ENCODE measurements at places on chromosomes 6 and 20. TPM values are rescaled to one million over a fixed set of nuclear protein-coding genes. Genes with fewer than 3 reads are reported as not detected.
A peak's percentile ranks its signal among the peaks of the same experiment; 100 is the strongest.

Gene MDC1
- total RNA-seq, result 50.5 TPM

Gene TCF15
- total RNA-seq, result not detected

DNA sequence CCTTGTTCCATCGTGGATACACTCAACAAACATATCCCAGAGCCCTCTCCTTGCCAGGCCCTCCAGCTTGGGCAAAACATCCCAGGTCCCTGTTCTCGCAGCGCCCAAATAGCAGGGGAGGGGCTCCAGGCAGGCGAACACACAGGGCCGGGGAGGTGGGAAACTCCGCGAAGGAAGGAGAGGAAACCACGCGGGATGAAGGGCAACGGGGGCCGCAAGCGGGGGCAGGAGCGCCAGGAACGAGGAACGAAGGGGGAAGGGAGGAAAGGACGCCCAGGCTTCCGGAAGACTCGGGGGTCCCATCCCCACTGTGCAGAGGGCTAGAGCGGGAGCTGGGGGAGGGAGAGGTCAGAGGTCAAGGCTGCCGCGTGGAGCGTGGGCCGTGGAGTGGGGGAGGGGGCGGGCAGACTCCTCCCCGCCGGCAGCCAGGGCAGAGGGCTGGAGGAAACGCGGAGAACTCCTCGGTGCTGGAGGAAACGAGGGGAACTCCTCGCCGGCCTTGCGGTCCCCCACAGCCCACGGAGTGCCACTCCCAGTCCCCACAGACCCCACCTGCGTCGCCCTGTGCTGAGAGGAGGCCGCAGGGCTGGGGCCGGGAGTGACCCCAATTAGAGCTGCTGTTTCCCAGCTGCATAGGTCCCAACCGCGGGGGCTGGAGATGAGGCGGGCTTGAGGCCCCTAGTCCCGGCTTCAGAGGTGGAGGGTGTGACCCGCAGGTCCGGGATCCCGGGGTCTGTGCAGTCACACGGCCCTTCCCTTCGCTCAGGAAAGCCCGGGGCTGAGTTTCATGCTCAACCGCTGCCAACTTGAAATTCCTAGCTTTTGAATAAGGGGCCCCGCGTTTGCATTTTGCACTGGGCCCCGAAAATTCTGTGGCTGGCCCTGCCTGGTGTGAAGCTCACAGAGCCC is 1.2 kb upstream of the RBM38 start:
- peaks cover 20% of the 10 kb centered on the region for H3K36me3 ChIP-seq
- peak overlapping the region; percentile 74 for H3K27ac ChIP-seq
- H3K4me1 ChIP-seq, result peaks cover 52% of the 10 kb centered on the region
- no peaks in the 10 kb centered on the region for H3K27me3 ChIP-seq

GRCh38 chr20:19874040-19874727 is 116.1 kb downstream of the RIN2 start:
- H3K4me3 ChIP-seq, result no peak overlapping the region
- no peaks in the 10 kb centered on the region for H3K27me3 ChIP-seq
- no peak for DNase-seq
- H3K4me1 ChIP-seq, result no peaks in the 10 kb centered on the region

Gene HUS1B
- total RNA-seq, result 3.1 TPM

Gene FABP7
- not detected for total RNA-seq

- no peak overlapping the region for H3K4me3 ChIP-seq
- H3K36me3 ChIP-seq, result no peaks in the 10 kb centered on the region
- H3K27me3 ChIP-seq, result peaks cover 6% of the 10 kb centered on the region
Measured at GRCh38 chr20:47985092-47985850, 200.0 kb upstream of the SULF2 start.

Gene TREM2
- total RNA-seq, result not detected

Gene CFB
- total RNA-seq, result 1.5 TPM

GRCh38 chr6:42225029-42225339 is 7.3 kb upstream of the MRPS10 start:
- no peak for DNase-seq
- no peaks in the 10 kb centered on the region for H3K4me1 ChIP-seq
- H3K27me3 ChIP-seq, result no peaks in the 10 kb centered on the region
- H3K36me3 ChIP-seq, result peaks cover 27% of the 10 kb centered on the region
- no peak overlapping the region for H3K27ac ChIP-seq

Gene HLA-DPB1
- 31.7 TPM for total RNA-seq

DNA sequence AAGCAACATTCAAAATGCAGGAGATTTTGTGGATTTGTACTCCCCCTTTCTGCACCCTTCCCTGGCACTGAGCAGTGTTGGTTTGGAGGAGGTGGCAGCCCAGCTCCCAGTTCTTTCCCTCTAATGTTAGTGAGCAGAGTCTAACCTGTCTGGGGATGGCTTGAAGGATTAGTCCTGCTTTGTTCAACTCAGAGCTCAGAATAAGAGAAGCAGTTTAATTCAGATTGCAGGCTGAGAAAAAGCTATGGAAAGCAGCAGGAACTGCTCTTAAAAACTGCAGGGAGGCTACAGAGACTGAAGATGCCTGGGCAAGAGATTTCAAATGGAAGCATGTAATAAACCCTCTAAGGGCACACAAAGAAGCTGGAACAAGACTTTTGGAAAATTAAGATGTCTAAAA is 223.4 kb upstream of the GGTLC1 start:
- H3K4me3 ChIP-seq, result no peak overlapping the region
- H3K4me1 ChIP-seq, result no peaks in the 10 kb centered on the region
- peaks cover 33% of the 10 kb centered on the region for H3K27me3 ChIP-seq
- DNase-seq, result no peak

DNA sequence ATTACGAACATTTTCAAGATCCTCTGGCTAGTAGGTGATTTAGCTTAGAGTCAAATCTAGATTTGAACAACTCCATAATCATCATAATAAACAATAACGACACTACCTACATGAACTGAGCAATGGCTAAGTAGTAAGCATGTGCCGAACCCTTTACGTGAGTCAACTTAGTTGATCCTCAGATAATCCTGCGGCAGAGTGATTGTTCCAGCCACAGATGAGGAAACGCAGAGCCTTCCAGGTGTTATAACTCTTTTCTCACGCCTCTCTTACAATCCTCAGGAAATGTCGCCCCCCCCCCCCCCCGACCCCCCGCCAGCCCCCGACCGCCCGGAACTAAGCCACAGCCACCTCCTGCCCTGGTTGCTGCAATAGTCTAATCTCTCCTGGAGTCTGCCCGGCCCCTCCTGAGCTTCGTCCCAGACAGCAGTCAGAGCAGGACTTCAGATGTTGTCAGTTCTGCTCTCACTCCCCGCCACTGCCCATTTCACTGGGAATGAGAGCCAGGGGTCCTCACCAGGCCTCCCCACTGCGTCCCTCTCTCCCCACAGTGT is 141.5 kb upstream of the AGPAT4 start:
- H3K4me3 ChIP-seq, result no peak overlapping the region
- no peak for DNase-seq
- H3K27ac ChIP-seq, result no peak overlapping the region
- peaks cover 3% of the 10 kb centered on the region for H3K27me3 ChIP-seq
- H3K36me3 ChIP-seq, result no peaks in the 10 kb centered on the region

DNA sequence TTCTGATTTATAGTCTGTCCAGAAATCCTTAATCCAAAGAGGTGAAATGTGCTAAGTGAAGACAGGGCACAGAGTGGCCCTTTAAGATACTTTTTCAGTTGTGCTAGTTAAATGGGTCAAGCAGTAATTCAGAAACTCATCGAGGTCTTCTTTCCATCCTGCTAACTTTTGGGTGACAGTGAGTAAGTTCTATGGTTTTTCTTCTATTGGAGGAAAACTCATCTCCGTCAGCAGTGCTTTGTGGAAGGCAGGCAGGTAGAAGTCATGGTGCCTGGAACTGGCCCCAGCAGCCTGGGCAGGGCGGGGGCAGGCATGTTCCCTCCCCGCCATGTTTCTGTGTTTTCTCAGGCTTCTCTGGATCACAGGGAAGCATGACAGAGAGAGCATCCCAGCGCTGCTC is 66.5 kb upstream of the SCP2D1 start:
- H3K4me1 ChIP-seq, result no peaks in the 10 kb centered on the region
- no peak overlapping the region for H3K4me3 ChIP-seq
- H3K36me3 ChIP-seq, result peaks cover 30% of the 10 kb centered on the region
- H3K27ac ChIP-seq, result no peak overlapping the region
- no peak for DNase-seq

DNA sequence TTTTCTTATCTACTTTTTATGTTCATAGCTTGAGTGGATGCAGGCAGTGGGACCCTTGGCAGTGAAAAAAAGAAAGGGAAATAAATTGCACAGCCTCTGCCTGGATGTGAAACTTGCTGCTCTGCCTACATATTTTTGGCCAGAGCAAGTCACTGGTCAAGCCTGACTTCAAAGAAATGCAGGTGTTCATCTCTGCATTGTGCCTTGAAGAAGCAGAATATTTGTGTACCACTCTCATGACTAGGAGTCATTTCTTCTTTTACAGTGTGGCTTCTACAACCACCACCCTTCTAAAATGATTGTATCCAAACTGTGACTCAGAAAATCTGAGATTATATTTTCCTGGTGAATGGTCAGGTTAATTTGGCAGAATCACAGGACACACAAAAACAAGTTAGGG is 2.5 kb upstream of the KATNA1 start:
- no peak overlapping the region for H3K4me3 ChIP-seq
- H3K27ac ChIP-seq, result no peak overlapping the region
- H3K27me3 ChIP-seq, result no peaks in the 10 kb centered on the region
- peaks cover 13% of the 10 kb centered on the region for H3K4me1 ChIP-seq

Gene SEMG1
- not detected for total RNA-seq

Gene GPR6
- not detected for total RNA-seq

Gene SLC22A2
- total RNA-seq, result not detected

DNA sequence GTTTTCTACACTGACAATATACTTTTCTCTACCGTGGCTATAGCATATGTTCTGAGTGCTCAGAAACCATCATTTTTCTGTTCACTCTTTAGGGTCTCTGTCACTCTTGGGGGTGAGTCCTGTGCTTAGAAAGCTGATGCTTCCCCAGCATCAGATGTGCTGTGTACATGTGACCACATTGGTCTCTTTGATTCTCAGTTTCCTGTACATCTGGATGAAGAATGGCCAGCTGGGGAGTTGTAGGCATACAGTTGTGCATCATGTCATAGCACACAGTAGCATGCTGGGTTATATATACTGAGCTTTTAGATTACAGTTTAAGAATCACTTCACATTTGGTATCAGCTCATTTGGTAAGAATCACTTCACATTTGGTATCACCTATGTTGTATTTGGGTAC is 238.6 kb upstream of the PREP start:
- no peaks in the 10 kb centered on the region for H3K27me3 ChIP-seq
- H3K4me1 ChIP-seq, result peaks cover 28% of the 10 kb centered on the region
- no peaks in the 10 kb centered on the region for H3K36me3 ChIP-seq
- H3K27ac ChIP-seq, result no peak overlapping the region
- DNase-seq, result no peak

GRCh38 chr20:51187261-51187660 is 164.4 kb upstream of the KCNG1 start:
- no peaks in the 10 kb centered on the region for H3K27me3 ChIP-seq
- H3K36me3 ChIP-seq, result no peaks in the 10 kb centered on the region
- no peak for DNase-seq
- no peaks in the 10 kb centered on the region for H3K4me1 ChIP-seq

Gene MYLK2
- not detected for total RNA-seq

GRCh38 chr6:32933661-32934085 is 7.2 kb downstream of the HLA-DMB start:
- no peaks in the 10 kb centered on the region for H3K36me3 ChIP-seq
- H3K27me3 ChIP-seq, result no peaks in the 10 kb centered on the region
- H3K4me1 ChIP-seq, result no peaks in the 10 kb centered on the region
- no peak overlapping the region for H3K4me3 ChIP-seq

DNA sequence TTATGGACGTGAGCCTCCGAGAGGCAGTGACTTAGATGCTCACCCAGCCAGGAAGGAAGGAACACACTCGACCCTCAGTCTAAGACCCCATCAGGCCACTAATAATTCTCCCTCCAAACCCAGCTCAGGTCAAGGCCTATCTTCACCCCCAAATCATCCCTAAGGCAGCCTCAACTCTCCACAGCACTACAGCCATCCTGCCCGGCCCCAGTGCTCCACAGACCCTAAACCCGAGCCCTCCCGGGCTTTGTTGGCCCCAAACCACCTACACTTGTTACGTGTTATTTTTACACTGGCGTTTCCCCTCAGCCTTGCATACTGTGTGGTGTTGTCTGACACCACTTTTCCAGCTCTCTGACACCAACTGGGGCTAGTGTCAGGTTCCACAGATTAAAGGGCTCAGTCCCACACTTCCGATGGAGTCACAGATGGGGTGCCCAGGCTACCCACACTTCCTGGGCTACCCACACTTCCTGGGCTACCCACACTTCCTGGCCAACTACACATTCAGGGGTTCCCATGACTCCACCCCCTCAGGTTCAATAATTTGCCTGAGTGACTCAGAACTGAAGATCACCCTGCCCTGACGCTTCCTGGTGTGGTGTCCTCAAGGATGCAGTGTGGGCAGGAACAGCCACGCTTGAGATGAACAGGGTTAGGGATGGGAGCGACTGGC is 25.3 kb downstream of the RBCK1 start:
- peaks cover 58% of the 10 kb centered on the region for H3K36me3 ChIP-seq
- H3K27ac ChIP-seq, result no peak overlapping the region
- H3K27me3 ChIP-seq, result no peaks in the 10 kb centered on the region
- peaks cover 44% of the 10 kb centered on the region for H3K4me1 ChIP-seq
- peak; percentile 41 for DNase-seq

GRCh38 chr20:10763112-10763511 is 89.3 kb upstream of the JAG1 start:
- H3K36me3 ChIP-seq, result no peaks in the 10 kb centered on the region
- H3K27me3 ChIP-seq, result no peaks in the 10 kb centered on the region
- DNase-seq, result no peak

Gene CALHM6
- total RNA-seq, result 3.0 TPM

- H3K27ac ChIP-seq, result no peak overlapping the region
- H3K4me3 ChIP-seq, result no peak overlapping the region
- H3K27me3 ChIP-seq, result peaks cover 4% of the 10 kb centered on the region
- H3K4me1 ChIP-seq, result no peaks in the 10 kb centered on the region
- no peak for DNase-seq
Measured at GRCh38 chr6:17980329-17980728, 7.1 kb downstream of the KIF13A start.

Gene CTSZ
- 17.7 TPM for total RNA-seq

Gene DEFB124
- total RNA-seq, result not detected

DNA sequence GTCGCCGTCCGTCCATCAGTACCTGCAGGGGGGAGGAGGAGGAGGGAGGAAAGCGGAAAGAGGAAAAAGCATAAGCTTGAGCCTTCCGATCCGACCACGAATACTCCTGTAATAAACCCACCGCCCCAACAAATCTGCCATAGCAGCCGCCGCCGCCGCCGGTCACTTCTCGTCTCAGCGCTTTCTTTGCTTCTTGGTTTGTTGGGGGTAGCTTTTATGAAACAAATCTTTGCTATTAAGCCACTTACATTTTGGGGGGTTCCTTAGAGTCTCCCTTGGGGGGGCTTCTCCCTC is 277 bp downstream of the ADGRB3 start:
- peaks cover 40% of the 10 kb centered on the region for H3K27me3 ChIP-seq
- H3K4me1 ChIP-seq, result peaks cover 12% of the 10 kb centered on the region
- no peaks in the 10 kb centered on the region for H3K36me3 ChIP-seq
- peak overlapping the region; percentile 44 for H3K4me3 ChIP-seq
- no peak overlapping the region for H3K27ac ChIP-seq
- no peak for DNase-seq

Gene GJA1
- total RNA-seq, result not detected

Measured in CD4-positive, alpha-beta T cell (primary cell).